ENCODE measurements at places on chromosomes 13 and 19.
A peak's percentile ranks its signal among the peaks of the same experiment; 100 is the strongest.

DNA sequence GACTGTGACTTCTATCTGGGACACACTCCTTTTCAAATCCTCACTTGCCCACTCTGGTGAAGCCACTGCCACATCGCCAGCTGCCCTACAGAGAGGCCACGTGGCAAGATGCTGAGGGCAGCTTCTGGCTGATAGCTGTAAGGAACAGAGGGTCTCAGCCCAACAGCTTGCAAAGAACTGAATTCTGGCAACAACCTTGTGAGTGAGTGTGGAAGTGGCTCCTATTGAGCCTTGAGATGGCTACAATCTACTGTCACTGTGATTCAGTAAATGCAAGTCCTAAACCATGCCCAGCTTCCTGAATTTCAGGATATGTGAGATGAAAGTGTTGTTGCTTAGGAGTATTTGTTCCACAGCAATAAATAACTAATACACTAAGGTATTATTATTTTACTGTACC lies 314.3 kb upstream of the TMTC4 start:
- no peak for DNase-seq

GRCh38 chr13:25329706-25330105 lies 28.3 kb downstream of the NUP58 start:
- DNase-seq: no peak

- no peak for DNase-seq
Observed at GRCh38 chr13:42788601-42789000, 7.2 kb downstream of the FAM216B start.

DNA sequence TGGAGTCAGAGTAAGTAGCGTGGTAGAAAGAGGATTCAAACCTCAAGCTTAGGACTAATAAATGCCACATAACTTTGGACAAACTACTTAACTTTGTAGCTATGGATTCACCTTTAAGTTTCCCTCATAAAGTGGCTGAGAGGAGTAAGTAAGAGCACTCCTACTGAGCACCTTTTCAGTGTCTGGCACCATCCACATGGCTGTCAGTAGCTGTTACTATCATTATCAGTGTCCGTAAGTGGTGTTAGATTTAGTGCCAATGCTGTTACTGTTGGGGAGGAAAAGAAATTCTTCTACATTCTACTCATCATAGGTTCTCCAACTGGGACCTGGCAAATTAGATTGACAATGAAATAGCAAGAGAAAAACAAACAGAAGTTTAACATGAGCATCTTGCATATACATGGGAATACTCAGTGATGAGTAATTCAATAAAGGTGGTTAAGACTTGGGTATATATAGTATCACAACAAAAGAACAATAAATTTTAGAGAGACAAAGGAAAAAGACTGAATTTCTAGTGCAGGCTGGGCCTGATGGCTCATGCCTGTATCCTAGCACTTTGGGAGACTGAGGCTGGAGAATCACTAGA lies 165.6 kb upstream of the NBEA start:
- DNase-seq: no peak

- DNase-seq: no peak
Observed at GRCh38 chr13:80082396-80083080, 258.4 kb downstream of the SPRY2 start.

GRCh38 chr19:56900573-56901097 lies 60.1 kb upstream of the PEG3 start:
- peak; percentile 39 for DNase-seq

- DNase-seq: no peak
Observed at GRCh38 chr19:34962687-34963572, 1.1 kb downstream of the ZNF792 start.

DNA sequence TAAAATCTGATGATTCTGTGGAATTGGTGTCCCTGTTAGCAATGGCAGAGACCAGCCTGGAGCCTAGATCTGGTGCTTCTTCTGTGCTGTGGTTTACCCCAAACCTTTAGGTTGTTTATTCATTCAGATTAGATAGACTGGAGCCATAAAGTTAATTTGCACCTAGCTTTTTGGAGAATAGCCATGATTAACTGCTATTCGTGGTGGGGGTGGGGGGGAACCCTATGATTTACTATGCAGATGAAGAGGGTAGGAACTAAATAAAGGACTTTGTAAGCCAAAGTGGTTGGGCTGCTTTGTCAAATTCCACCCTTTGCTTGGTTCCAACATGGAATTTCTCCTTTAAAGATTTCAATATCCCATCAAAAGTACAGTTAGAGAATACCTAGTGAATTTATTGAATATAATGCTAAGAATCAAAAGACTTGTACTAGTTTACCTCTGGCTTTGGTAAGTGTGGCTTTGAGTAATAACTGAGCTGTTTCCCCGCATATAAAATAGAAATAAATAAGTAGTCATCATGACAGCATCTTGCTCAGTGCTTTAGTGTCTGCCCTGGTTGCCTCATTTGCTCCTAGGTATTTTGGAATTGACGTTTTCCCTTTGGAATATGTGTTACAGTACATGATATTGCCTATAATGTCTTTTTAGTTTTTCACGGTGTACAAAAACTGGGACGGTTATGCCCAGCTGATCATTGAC lies 27.6 kb downstream of the SKA3 start:
- no peak for DNase-seq

DNA sequence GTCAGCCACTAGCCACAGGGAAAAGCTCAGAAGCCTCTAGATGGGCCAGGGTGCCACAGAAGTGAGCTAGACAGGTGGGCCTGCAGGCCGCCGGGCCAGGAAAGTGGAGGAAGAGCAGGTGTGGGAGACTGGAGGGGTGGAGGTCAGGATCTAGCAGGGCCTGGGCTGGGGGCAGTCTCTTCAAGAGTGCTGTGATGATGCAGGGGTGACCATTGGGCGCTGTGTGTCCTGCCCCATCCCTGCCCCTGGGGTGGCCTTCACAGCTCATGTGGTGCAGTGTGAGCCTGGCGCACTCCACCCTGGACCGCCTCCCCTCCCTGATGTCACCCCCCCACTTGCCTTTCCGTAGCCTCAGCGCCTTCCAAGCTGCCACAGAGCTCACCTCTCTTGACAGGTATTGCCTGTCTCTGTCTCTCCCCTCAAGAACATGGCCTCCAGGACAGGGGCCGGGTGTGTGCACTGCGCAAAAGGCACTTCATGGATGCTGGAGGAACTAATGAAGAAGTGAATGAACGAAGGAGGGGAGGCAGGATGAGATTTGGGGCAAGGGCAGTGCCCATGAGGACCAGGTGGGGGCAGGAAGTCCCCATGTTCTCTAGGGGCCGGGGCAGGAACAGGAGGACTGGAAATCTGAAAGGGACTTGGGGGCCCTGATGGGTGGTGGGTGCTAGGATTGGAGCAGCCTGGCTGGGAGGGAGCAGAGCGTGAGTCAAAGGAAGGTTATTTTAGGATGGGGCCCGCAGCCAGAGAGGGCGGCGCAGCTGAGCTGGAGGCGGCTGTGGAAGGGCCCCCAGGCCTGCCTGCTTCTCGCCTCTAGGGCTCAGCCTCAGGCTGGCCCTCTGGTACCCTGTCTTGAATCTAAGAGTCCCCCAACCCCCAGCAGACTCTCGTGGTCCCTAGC lies 6.6 kb downstream of the SSBP4 start:
- DNase-seq: no peak

DNA sequence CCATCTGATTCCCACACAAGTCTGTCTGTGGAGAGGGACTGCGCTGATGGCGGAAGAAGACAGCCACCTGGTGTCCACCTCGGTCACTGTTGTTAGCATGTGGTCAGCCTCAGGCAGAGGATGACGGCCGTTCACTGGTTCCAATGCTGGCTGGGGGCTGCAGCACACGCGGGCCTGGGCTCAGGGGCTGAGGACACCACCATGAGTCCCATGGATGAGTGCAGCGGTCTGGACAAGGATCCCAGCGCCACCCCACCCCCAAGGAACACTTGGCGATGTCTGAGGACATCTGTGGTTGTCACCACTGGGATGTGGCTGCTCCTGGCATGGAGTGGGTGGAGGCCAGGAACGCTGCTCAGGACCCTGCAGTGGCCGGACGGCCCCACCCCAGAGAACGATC lies 10.9 kb downstream of the DPP9 start:
- DNase-seq: no peak

DNA sequence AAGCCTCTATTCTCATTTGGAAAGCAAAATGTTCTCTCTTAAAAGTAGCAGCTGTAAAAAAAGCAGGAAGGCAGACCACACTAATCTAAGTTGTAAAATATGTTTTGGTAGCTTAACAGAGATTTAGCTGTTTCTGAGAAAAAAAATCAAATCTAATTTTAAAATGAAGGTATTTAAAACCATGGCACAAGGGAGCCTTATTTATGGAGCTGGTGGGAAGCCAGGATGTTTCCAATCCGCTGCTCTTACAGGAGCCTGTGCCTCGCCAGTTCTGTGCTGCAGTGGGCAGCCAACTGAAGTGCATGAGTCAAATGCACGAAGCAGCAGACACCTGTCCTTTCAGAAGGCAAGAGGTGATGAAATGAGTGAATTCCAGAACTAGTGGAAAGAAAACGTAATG lies 28.2 kb downstream of the GPC6 start:
- no peak for DNase-seq

- no peak for DNase-seq
Observed at GRCh38 chr13:48925001-48925400, 50.7 kb upstream of the FNDC3A start.

- DNase-seq: no peak
Observed at GRCh38 chr13:42007844-42008243, 40.6 kb upstream of the DGKH start.

GRCh38 chr19:3368848-3369336 lies 2.5 kb downstream of the NFIC start:
- DNase-seq: no peak

All from DMS 273 treated with DMSO at 0.1 percent for 48 hours (cell line).